Suppressor macrophage (primary cell): ENCODE measurements at places on chromosomes 13 and 19.

- DNase-seq, result no peak
Observed at GRCh38 chr13:31102905-31103304, 58.8 kb downstream of the HSPH1 start.

GRCh38 chr13:112785483-112785856 is 95.6 kb downstream of the ATP11A start:
- no peak for DNase-seq

DNA sequence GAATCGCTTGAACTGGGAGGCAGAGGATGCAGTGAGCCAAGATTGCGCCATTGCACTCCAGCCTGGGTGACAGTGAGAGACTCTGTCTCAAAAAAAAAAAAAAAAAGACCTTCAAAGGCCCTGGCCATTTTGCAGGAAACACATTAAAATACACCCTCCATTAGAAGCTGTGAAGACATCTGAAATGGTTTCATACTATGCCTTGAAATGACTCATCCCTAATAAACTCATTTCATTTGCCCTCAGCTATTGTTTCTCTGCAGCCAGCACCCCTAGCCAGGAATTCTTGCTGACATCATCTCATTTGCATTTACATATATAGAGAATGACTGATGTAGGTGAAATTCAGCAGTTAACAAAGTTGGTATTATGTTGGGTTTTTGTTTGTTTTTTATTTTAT is 8.7 kb downstream of the EML2 start:
- peak; percentile 20 for DNase-seq

DNA sequence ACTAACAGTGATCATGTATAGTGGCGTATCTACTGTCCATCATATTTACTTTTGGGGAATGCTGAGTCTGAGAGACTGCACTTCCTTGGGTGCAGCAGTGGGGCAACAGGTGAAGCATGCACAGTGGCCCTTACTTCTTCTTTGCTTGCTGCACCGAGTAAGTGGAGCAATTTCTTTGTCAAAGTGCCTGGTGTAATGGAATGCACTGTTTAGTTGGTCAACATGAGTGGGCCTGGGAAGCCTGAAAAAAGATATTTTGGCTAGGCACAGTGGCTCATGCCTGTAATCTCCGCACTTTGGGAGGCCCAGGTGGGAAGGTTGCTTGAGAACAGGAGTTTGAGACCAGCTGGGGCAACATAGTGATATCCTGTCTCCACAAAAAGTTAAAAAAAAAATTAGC is 94.9 kb downstream of the OLFM4 start:
- no peak for DNase-seq

DNA sequence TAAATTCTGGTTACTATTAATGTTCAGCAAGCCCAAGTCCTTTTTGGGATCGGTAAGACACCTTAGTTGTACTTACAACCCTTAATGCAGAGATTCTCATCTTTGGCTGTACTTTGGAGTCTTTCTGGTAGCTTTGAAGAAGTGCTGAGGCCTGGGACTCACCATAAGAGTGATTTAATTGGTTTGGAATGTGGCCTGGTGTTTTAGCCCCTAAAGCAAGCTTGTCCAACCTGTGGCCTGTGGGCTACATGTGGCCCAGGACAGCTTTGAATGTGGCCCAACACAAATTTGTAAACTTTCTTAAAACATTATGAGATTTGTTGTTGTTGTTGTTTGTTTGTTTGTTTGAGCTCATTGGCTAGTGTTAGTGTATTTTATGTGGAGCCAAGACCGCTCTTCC is 215.3 kb downstream of the ZIC5 start:
- DNase-seq, result no peak

- DNase-seq, result peak; percentile 55
Observed at GRCh38 chr19:45152504-45153338, 8.1 kb downstream of the NKPD1 start.

GRCh38 chr19:14333101-14333871 is 48.0 kb upstream of the ADGRE5 start:
- peak; percentile 40 for DNase-seq

- no peak for DNase-seq
Observed at GRCh38 chr19:58356766-58357480, 3.6 kb upstream of the A1BG start.

DNA sequence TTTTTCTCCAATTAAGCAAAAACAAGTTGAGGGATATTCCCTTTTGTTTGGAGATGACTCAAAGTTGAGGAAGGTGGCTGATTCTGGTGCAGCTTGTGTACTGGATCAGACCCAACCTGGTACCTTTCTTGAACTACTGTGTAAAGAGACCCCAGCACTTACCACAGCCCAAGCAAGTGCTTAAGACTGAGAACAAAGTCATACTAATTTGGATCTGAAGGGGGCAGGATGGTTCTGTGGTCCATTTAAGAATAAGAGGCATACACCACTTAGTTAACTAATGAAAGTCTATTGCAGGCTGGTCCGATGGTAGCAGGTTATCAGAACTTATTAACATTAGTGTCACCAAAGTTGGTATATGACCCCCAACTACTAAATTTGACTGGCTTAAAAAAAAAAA is 6.3 kb downstream of the THSD1 start:
- DNase-seq, result no peak

- no peak for DNase-seq
Observed at GRCh38 chr13:60268203-60268555, 104.5 kb upstream of the DIAPH3 start.

- no peak for DNase-seq
Observed at GRCh38 chr13:73081256-73081915, 22.6 kb downstream of the KLF5 start.

- no peak for DNase-seq
Observed at GRCh38 chr13:107865643-107866031, 349.7 kb downstream of the LIG4 start.

GRCh38 chr19:15087182-15087581 is 5.2 kb downstream of the OR1I1 start:
- DNase-seq, result no peak

DNA sequence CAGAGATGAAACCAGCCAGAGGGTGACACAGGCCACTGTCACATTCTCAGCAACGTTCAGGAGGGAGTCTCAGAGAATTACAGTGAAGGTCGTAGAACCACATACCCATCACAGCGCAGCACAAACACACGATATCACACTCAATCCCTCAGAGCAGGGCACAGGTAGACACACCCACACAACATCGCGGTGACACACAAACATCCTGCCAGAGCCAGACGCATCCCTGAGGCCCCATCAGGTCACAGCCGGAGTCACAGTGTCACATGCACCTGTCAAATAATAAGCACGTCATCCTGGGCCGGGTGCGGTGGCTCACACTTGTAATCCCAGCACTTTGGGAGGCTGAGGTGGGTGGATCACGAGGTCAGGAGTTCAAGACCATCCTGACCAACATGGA is 17.5 kb downstream of the ELAVL3 start:
- DNase-seq, result no peak

DNA sequence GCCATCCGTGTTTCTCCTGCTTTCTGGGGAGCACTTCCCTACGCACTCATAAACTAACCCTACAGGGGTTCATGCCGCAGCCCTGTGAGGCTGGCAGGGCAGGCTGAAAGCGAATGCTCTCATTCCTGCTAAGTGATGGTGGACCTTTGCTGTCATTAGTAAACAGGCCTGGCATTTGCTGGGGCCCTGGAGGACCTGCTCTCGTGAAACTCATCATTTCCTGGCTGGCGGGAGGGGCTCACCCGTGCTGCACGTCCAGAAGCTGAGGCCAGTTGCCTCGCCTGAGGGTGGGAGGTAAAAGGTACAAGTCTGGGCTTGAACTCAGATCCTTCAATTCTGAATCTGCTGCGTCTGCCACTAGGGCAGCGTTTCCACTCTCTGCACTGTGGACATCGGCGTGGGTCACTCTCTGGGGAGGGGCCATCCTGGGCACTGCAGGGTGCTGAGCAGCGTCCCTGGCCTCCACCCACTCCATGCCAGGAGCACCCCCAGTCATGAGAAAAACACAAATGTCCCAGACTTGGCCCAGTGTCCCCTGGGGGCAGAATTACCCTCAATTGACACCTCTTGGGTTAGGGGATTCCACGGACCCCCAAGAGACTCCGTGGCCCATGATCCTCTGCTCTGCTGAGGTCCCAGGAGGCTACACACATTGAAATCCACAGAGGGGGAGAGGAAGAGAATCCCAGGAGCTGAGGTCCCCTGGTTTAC is 7.0 kb downstream of the MOB3A start:
- no peak for DNase-seq

DNA sequence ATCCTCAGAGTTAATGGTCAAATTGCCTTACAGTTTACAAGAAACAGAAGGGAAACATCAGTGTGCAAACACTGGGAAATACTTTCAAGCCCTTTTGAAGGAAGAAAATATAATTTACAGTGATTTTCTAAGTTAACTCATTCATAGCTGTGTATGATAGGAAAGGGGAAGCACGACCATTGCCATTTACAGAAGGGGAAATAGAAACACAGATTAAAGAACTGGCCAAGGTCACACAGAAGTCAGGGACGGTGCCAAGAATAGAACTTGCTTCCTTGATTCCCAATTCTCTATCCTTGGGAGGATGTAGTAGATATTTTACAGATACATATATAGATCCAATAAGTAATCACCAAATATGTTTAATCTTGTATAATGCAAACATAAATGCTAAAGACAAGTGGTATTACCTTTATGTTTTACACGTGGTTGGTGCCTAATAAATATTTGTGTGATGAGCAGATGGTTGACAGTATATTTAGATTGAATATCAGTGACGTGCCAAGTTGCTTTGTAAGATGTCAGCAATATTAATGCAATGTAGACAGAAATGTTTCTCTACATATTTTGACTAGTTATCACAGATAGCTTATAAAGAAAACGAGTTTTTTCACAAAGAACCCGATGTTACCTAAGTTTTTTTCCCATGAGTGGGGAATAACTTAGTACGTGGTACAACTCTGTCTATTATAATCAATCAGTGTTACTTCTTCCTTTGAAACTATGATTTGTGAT is 73.1 kb downstream of the FLT1 start:
- peak; percentile 69 for DNase-seq
